HEK293T (cell line): ENCODE measurements at places on chromosomes 5 and 9.

- DNase-seq = no peak
Measured at GRCh38 chr5:100623719-100624118, 88.5 kb downstream of the FAM174A start.

DNA sequence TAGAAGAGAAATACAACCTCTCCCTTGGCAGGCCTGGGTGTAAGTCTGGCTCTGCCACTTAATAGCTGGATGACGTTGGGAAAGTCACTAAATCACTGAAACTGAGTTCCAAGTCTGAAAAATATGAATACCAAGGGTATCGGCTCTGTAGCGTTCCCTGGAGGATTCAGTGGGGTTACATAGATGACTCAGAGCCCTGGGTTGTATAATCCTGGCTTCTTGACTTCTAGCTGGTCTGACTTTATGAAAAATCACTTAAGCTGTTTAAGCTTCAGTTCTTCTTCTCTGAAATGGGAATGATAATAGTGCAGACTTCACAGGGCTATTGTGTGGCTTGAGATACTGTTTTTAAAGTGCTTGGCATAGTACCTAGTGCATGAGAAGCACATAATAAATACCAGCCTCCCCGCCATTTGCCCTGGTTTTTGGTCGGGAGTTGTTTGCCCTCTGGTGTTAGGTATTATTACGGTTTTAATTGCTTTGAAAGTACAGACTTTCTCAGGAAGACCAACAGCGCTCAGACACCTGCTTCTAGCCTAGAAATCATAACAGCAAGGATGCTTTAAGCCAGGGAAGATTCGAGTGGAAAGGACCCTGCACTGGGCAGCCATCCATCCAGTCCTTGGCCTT lies 43.0 kb downstream of the CYFIP2 start:
- DNase-seq = no peak

GRCh38 chr5:168962306-168962705 lies 338.6 kb downstream of the SLIT3 start:
- no peak for DNase-seq

GRCh38 chr5:16787278-16787677 lies 148.8 kb downstream of the MYO10 start:
- DNase-seq = no peak
